ENCODE measurements at places on chromosomes 5 and 9.

DNA sequence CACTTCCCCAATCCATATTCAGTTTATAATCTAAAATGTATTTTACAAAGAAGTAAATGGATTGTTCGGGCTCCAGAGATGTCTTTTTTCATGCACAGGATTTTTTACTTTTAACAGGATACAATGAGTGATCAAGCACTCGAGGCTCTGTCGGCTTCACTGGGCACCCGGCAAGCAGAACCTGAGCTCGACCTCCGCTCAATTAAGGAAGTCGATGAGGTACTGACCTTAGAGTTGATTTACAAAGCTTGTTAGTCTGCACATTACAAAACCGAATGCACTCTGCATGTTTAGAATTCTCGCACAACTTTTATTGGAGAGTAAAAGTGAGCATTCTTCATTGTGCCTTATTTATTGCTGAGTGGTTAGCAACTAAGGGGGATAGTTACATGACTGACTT is 65.2 kb downstream of the ERAP1 start:
- no peak for DNase-seq

DNA sequence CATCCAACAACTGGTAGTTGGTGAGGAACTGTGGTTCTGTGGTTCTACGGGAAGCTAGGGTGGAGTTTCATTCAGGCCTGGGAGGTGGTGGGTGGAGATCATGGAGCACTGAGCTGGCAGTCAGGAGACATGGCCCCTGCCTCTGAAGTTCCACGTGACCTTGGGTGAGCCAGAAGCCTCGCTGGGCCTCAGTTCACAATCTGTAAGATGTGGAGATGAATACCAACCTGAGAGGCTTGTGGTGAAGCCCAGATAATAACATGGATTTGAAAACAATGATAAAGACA is 177.9 kb downstream of the MACROH2A1 start:
- no peak for DNase-seq

GRCh38 chr9:108854094-108854493 is 1.7 kb downstream of the ACTL7B start:
- no peak for DNase-seq

DNA sequence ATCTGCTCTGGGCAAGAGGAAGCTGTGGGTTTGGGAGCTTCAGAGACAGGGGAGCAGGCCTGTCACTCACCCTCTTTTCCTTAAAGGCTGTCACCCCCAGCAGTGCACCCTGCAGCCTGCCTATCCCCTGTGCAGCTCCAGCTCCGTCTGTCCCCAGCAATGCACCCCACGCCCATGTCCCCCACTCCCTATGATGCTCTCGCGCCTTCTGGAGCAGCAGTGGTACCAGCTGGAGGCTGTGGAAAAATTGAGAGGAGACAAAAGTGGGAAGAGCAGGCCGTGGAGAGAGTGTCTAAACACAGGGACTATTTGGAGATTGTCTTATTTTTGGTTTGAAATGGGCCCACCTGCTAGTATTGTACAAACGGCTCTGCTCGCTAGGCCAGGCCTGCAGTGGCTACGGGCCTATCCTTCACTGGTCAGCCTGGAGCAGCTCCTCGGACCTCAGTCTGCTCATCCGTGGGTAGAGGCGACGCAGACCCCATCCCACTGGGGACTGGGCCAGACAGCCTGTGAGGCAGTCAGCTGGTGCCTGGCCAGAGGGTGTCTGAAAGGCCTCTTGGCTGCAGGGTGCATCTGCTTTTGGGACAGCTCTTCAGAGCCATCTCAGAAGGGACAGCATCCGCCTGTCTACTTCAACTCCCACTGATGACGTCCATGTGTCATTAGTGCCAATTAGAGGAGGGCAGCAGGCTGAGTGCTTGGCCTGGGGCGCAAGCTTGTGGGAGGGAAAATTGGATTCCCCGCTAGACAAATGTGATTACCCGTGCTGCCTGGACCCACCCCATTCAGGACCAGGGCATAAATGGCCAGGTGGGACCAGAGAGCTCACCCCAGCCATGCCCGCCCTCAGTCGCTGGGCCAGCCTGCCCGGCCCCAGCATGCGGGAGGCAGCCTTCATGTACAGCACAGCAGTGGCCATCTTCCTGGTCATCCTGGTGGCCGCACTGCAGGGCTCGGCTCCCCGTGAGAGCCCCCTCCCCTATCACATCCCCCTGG is at the start of gene DBH:
TSS of gene DBH (plus strand) at position 831 of the 999 bp plus-strand sequence. CDS start at position 840, 9 bp downstream.
- DNase-seq: no peak

DNA sequence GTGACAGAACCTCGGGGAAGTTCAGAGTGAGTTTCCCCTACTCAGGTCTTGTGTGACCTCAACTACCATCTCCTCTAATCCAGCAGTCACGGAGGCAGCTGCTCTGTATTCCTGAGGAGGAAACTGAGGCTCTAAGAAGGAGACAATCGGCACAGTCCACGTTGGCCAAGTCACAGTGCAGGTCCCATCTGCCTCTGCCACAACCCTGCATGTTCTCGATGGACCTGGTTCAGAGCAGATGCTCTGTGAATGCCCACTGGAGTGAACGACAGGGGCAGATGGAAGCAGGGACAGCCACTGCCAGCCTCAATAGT is 722 bp upstream of the ERGIC1 start:
- DNase-seq: no peak
